ENCODE measurements at places on chromosomes 7 and 10. TPM values are rescaled to one million over a fixed set of nuclear protein-coding genes. Genes with fewer than 3 reads are reported as not detected.

DENND11 gene
- 7.6 TPM for total RNA-seq

MOGAT3 gene
- total RNA-seq: not detected

IFIT1B gene
- not detected for total RNA-seq

TUBAL3 gene
- total RNA-seq: 1.5 TPM

OPALIN gene
- total RNA-seq: not detected

DNAJC1 gene
- 47.0 TPM for total RNA-seq

Data from hair follicular keratinocyte (primary cell).